ENCODE measurements at places on chromosomes 5 and 9. TPM values are rescaled to one million over a fixed set of nuclear protein-coding genes. Genes with fewer than 3 reads are reported as not detected.

DNA sequence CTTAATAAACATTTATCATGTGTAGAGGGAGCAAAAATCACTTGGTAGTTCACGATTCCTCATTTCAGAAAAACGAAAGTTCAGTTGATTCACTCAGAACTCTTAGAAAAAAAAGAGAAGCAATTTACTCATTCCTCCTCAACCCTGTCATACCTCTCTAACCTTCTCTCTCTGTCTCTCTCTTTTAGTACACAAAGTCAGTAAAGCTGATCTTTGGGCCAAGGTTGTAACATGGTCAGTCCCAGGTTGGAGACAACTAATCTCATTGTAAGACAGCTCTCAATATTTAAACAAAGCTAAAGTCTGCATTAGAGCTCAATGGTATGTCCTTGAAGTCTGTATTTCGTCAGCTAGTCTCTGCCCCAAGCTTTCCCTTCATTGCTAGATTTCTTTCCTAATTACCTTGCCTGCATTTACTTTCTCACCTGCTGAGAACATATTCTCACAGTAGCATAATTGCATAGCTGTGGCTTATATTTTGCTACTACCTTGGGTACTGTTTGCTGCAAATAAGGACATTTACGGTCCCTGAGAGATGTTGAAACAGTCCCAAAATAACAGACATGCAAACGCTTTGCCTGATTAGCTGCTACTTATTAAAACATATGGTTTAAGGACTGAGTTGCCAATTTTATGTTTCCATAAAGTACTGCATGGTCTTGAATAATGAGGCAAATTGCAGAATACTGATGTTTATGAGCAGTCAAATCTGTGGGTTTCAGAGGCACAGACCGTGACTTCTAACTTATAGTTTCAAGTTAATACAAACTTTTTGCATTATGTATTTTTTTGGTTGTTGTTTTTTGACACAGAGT lies 138.3 kb downstream of the GPBP1 start:
- no peak for DNase-seq

GRCh38 chr5:72947498-72947897 lies 8.3 kb upstream of the FCHO2 start:
- DNase-seq, result no peak

- DNase-seq, result no peak
Observed at GRCh38 chr5:156522651-156523529, 195.9 kb downstream of the SGCD start.

Gene AGXT2
- total RNA-seq, result not detected

GRCh38 chr9:104177003-104177611 lies 83.0 kb downstream of the SMC2 start:
- DNase-seq, result no peak

Gene STK32A
- total RNA-seq, result not detected

DNA sequence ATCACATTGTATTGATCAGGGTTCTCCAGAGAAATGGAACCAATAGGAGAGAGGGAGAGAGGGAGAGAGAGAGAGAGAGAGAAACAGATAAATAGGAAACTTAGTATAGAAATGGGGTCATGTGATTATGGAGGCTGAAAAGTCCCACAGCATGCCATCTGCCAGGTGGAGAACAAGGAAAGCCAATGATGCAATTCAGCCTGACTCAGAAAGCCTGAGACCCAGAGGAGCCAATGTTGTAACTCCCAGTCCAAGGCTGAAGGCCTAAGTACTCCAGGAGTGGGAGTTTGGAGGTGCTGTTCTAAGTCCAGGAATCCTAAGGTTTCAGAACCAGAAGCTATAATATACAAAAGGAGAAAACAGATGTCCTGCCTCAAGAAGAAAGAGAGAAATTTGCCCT lies 48.4 kb upstream of the ISOC1 start:
- DNase-seq, result no peak

Data from activated naive CD4-positive, alpha-beta T cell treated with anti-CD3 and anti-CD28 coated beads, Interleukin-2, amount 50 U/mL, for 72 hours (primary cell).